AG09309 (cell line): ENCODE measurements at places on chromosomes 13 and 19.

DNA sequence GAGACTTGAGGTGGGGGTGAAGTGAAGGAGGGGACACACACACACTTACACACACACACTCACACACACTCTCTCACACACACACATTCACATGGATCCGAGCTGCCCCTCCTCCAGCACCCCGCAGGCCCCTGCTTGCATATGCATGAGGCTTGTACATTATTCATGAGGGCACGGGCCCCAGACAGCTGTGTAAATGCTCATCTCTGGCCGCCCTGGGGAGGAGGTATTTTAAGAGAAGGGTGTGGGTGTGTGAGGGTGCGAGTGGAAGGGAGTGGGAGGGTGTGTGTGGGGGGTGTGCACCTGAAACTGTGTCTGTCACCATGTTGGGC, 2.4 kb downstream of the NCAN start:
- no peak for DNase-seq

DNA sequence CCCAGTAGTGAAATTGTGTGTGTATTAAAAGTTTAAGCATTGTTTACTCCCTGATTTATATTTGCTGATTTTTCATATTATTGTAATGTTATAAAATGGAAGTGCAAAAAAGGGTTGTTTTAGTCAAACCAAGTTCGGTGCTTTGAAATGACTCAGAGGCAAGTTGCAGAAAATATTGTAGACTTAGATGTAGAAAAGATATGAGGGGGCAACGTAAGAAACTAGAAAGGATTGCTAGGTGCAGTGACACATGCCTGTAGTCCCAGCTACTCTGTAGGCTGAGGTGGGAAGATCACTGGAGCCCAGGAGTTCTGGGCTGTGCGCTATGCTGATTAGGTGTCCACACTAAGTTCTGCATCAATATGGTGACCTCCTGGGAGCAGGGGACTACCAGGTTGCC, 16.1 kb upstream of the LPAR6 start:
- no peak for DNase-seq

DNA sequence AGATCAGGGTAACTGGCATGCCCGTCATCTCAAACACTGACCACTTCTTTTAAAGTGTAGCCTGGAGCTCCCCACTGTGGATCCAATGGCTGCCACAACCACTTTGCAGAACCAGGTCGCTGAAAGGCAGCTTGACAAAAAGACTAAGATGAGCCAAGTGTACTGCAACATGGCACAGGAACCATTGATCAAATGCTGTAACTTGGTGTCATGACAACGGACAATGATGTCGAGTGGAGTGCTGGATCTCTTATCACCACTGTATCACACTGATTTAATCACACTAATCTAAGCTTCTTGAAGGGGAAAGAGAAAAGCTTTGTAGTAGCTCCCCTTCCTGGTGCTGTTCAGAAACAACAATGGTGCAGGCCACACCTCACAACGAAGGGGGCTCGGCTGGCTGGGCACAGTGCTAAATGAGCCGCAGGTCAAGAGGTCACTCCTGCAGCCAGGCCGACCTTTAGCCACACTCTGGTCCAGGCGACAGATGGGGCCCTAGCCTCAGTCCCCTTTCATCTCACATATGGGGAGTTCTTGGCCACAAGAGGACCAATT, 2.2 kb upstream of the TNFRSF19 start:
- no peak for DNase-seq

GRCh38 chr19:42555317-42555716, 27.0 kb upstream of the CEACAM1 start:
- no peak for DNase-seq

DNA sequence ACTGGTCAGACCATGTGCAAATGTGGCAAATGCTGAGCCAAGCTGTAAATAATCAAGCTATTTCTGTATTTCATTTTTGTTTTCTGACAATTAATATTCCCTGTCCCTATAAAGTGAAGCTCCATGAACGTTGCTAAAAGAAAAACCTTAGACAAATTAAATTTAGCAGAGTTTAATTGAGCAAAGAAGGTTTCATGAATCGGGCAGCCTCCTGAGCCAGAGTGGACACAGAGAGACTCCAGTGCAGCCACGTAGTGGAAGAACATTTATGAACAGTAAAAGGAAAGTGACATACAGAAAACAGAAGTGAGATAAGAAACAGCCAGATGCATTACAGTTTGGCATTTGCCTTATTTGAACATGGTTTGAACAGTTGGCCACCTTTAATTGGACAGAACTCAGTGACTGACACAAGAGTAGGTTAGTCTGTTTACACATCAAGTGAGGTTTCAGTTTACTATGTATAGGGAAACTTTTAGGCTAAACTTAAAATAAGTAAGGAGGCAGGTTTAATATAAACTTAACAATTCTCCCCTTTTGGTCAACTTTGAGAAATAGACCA, 69.7 kb downstream of the UFM1 start:
- no peak for DNase-seq

DNA sequence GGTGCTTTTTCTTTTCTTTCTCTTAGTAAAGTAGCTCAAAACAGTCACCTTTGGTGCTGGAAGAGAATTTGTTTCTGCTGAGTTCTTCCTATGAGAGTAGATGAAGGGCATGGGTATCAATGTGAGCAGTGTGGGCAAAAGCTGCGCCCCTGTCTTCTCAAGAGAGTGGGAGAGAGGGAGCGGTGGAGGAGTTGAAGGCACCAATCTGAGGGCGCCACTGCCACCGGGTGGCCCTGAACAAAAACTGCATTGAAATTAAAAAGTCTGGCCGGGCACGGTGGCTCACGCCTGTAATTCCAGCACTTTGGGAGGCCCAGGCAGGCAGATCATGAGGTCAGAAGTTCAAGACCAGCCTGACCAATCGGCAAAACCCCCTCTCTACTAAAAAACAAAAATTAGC, 28.7 kb upstream of the EPHX3 start:
- DNase-seq: no peak

DNA sequence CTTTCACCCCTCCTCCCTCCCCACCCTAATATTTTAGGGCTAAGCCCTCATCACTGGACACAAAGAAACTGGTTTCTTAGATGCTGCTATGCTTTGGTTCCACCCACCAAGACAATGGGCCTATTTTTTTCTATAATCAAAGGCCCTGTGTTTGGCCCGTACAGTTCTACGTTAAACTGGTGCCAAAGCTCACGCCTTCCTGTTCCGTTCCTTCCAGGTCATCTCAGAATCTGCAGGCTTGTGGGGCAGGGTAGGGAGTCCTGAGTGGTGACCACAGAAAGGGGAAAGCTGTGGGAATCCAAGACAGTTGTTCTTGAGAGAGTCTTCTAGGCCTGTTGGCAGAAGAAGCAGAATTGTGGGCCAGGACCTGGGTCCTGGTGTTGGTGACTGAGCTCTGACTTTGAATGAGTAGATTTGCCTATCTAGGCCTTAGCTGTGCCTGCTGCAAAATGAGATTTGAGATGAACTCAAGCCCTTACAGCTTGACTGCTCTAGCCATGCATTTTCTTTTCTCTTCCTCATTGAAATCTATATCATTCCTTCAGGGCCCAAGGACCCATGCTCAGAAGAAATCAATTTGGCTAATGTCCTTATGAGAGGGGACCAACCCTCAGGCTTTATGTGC, 19.1 kb upstream of the CXCL17 start:
- no peak for DNase-seq

GRCh38 chr13:36131931-36132297, 732 bp upstream of the DCLK1 start:
- no peak for DNase-seq

DNA sequence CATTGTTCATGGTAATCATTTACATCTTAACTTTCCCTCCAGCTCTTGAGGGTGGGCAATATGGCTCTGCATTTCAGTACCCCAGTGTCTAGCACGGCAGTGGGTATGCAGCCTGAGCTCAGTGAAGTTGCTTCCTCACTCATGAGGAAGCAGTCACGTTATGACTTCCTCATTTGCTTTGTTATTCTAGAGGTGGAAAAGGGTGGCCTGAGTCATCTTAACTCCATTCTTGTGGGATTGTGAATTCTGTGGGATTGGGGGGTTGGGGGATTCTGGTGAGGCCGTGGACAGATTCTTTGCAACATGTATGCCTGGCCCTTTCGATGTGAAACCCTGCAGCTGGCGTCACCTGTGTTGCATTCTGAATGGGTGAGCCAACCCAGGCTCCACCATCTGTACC, 406.7 kb upstream of the ZNF507 start:
- no peak for DNase-seq

- peak; percentile 4 for DNase-seq
Observed at GRCh38 chr13:46197299-46198048, 14.3 kb upstream of the LRRC63 start.

DNA sequence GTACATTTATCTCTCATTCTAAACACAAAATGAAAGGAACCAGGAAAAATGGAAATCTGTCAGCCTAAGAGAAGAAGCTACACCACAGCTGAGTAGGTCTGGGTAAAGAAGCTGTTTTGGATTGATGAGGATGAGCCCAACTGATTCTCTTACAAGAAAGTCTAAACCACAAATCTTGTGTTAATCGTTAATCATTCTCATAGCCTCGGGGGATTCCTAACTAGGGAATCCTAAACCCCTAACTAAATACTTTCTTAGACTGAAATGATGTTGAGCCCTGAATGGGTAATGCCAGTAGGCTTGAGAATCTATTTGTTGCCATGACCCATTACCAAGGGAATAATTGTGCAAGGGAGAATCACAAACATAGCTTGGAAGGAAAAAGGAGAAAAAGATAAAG, 327.5 kb upstream of the SPRY2 start:
- DNase-seq: no peak

DNA sequence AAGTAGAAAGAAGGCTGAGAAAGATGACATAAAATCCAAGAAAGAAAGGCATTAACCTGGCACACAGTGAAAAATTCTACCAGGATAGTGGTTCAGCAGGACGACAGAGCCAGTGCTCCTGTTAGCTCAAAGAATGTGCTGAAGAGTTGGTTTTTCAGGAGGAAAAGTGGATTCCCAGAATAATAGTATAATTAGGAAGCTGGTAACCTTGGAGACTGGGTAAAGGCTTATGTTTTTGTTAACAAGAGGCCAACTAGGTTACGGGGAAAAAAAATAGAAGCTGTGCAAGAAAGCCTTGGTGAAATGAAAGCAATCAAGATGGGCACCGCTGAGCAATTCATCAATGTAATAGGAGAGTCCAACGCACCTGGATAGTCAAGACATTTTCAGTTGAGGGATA, 54.7 kb downstream of the SLC15A1 start:
- DNase-seq: no peak

- no peak for DNase-seq
Observed at GRCh38 chr13:80149736-80150135, 191.2 kb downstream of the SPRY2 start.

GRCh38 chr13:23147827-23148226, 33.0 kb upstream of the SGCG start:
- no peak for DNase-seq

- DNase-seq: no peak
Observed at GRCh38 chr13:98686270-98686669, 66.2 kb downstream of the SLC15A1 start.

DNA sequence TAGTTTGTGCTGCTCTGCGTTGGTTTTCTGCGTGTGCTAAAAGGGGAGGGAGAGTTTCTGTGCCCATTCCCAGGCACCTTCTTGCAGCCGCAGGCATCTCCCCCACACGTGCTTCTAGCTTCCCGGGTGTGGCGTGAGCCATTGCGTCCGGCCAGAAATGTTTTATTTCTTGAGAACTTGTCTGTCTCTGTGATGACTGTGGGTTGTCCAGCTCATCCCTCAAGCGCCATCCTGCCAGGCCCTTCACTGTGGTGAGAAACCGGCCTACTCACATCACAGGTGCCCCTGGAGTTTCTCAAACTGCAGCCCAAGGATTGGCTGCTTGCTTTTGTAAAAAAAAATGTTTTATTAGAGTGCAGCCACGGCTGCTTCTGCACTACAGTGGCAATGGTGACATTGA, 24.2 kb downstream of the EPN1 start:
- no peak for DNase-seq

- DNase-seq: no peak
Observed at GRCh38 chr13:68509734-68510621, 1279.8 kb upstream of the PCDH9 start.
